ENCODE measurements at places on chromosomes 7 and 10.

DNA sequence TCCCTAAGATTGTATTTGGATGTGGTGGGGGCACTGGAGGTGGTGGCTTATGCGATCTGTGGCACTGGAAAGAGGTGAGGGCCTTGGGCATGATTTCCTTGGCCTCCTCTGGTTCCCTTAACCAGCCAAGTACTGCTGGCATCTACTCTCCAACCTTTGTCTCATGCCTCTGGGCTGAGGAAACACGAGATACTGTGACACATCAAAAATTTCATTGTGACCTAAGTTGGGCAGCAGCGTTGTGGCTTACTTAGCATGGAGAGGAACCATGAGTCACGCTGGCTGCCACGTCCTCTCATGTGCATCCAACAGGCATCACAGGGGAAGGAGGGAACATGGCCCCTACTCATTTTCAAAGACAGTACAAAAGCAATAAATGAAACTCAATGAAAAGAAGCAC is 29.7 kb upstream of the GSDME start:
- no peak for DNase-seq

- DNase-seq, result no peak
Measured at GRCh38 chr10:15280974-15281373, 90.1 kb downstream of the FAM171A1 start.

DNA sequence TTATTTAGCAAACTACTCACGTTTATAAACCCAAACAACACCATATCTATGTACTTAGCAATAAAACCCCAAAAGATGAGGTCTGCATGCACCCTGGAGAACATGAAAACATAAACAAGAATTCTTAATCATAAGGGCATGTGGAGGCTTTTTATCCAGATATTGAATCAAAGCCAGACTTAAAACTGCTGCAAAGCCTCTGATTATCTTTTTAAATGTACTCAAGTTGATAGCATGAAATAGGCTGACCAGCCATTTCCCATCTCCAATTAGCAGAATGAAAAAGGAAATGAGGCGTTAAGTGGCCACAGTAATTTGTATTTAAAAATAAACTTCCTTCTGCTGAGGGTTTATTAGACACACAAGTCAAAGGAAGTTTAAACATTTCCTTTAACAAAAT is 48.3 kb downstream of the ITIH5 start:
- DNase-seq, result peak; percentile 56

DNA sequence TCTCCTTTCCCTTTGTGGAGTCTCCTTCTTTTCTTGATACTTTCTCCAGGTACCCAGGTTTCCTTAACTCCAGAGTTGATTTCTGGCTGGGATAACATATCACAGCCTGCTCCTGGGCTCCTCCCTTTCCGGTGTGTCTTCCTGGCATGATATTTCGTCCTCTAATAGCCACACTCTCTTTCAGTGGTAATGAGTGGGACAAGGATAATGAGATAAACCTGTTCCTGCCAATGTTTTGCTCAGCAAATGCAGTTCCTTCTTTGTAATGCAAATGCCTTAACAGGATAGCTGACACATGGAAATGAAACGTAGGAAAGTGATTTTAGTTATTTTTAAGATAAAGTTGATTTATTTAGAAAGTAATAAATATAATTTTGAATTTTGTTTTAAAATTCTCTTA is 168.6 kb downstream of the NRP1 start:
- no peak for DNase-seq

- no peak for DNase-seq
Measured at GRCh38 chr10:74923556-74923955, 97.2 kb downstream of the KAT6B start.

All from NCI-H2081 (cell line).